ENCODE measurements at places on chromosomes 7 and 10.

DNA sequence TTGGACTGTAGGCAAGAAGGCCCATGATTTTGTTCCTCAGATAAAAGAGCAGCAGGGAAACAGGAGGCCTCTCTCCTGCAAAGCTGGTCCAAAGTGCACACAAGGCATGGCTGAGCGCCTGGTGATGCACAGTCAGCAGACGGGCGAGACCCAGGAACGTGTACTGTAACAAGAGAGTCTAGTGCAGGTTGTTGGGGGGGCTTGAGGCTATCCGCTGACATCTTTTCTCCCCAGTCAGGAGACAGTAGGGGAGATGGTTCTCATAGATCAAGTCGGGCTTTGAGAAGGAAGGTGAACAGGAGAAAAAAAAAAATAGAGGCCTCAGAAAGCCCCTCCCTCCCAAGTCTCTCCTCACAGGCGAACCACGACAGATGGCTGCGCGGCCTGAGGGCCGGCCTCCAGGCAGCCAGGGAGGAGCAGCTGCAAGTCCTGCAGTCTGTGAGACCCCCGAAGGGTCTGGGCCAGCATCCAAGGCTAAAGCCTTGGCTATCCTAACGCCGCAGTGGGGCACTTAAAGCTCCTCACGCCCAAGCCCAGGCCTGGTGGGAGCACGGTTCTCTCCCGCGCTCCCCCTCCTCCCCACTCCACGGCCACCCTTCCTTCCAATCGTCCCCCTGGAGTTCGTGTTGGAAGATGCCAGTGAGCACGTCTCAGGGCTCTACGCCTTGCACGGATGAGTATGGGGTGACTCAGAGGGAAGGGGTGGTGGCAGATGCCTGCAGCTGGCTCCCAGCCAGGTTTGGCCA is 68.3 kb downstream of the PRKAG2 start:
- peak; percentile 98 for DNase-seq

- peak; percentile 36 for DNase-seq
These were observed 858.5 kb downstream of the KCNMA1 start for GRCh38 chr10:76778914-76779795.

DNA sequence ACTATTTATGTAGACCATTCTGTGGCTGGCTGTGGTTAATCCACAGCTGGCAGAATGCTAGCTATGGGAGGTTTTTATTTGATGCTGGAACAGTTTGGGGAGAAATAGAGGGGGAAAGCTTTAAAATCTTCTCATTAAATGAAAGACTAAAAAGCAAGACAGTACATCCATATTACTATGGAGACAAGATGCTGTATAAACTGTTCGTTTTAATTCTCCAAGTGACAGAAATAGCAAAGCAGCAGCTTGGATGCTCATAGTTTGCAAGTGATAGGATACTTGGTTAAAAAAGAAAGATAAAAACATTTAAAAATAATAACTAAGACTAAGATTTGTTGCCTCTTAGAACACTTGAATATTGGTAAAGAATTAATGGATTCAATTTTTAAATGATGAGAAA is 304.9 kb upstream of the KAT6B start:
- DNase-seq = no peak

DNA sequence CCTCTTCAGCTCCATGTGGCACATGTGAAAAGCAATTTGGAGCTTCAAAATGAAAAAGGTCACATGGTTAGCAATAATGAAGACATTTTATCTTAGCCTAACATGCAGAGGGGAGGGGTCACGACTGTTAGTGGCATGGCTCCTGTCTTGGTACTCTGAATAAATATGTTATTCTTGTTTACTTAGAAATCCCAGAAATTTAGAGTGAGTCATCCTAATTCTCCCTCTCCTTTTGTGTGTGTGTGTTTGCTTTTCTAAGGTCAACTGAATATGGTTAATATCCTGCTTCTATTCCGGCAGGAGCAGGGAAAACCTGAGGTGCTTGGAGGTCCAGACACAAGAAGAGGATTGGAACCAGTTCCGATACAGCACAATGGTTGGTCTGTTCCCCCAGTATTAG is 17.6 kb downstream of the BCCIP start:
- peak; percentile 56 for DNase-seq

- DNase-seq = no peak
These were observed 27.8 kb upstream of the WDFY4 start for GRCh38 chr10:48656914-48657305.

GRCh38 chr7:15828881-15829280 is 142.4 kb upstream of the MEOX2 start:
- peak; percentile 36 for DNase-seq

- DNase-seq = no peak
These were observed 56.4 kb downstream of the SGMS1 start for GRCh38 chr10:50567384-50567783.

- peak; percentile 41 for DNase-seq
These were observed 51.9 kb upstream of the A1CF start for GRCh38 chr10:50937230-50937907.

- DNase-seq = no peak
These were observed 78.4 kb upstream of the NANOS1 start for GRCh38 chr10:118950997-118951637.

- no peak for DNase-seq
These were observed 18.1 kb upstream of the PANK1 start for GRCh38 chr10:89663144-89663543.

- no peak for DNase-seq
These were observed 18.1 kb downstream of the EIF3B start for GRCh38 chr7:2372724-2373123.

DNA sequence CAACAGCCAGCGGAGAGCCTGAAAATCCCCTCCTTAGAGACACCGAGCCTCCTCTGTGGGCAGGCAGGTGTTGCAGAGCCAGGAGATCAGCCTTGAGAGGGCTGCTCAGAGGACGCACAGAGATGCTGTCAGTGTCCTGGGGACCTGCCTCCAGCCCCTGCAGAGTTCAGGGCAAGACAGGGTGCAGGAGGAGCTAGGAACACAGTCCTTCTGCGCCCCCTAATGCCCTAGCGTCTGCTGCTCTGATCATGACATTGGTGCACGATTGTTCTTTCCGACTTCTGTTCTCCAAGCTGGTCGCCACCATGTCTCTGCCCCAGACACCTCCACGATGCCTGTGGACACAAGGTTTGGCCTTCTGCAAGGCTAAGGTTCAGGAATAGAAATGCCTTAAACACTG is 613.7 kb upstream of the MKI67 start:
- DNase-seq = no peak

- peak; percentile 68 for DNase-seq
These were observed 37.0 kb upstream of the DNAJB6 start for GRCh38 chr7:157299613-157300368.

GRCh38 chr10:117537436-117537903 is 5.1 kb upstream of the EMX2 start:
- DNase-seq = no peak

- DNase-seq = no peak
These were observed 55.0 kb downstream of the CACNB2 start for GRCh38 chr10:18195060-18195799.

GRCh38 chr7:140176122-140176701 is 571 bp downstream of the KDM7A start:
- no peak for DNase-seq

DNA sequence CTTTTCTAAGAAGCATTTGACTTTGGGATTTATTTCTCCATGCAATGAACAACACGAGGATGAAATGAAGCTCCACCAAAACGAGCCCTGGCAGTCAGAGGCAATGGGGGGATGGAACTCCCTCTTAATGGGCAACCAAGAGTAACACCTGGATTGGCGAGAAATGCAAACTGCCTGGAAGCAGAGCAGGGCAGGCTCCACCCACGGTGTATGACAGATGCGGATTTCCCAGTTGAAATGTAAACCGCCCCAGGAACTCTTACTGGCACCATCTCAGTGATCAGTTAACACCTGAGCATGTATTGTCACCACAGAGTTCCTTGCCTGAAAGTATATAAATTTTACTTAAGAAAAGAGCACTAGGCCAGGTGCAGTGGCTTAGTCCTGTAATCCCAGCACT is 47.3 kb upstream of the AUTS2 start:
- DNase-seq = no peak

- no peak for DNase-seq
These were observed 19.0 kb downstream of the SH2B2 start for GRCh38 chr7:102305414-102306268.

DNA sequence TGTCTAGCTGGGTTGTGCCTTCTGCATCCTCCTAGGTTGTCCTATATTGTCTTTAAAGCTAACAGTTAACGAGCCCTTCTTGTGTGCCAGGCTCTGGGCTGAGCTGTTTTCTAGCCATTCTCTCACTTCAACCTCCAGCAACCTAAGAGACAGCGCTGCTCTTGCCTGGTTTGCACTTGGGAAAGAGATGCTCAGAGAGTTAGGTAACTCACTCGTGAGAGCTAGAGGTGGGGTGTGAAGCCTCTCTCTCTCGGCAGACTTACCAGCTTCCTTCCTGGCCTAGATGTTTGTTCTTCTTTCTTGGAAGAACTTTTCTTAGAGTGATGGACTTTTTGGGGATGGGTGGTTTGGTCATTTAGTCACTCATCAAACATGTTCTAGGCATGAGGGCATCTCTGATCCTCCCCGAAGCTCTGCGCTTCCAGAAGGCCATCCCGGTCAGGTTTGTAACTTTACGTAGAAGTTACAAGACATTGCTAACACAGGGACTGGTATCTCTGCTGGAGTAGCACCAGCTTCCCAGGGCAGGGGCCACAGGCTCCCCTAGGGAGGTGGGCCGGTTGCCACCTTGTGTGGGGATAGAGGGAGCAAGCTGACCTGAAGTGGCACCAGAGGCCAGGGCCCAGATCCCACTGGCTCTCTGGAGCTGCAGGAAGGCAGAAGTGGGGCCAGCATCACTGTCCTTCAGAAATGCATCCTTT is 14.3 kb downstream of the TSPAN15 start:
- no peak for DNase-seq

DNA sequence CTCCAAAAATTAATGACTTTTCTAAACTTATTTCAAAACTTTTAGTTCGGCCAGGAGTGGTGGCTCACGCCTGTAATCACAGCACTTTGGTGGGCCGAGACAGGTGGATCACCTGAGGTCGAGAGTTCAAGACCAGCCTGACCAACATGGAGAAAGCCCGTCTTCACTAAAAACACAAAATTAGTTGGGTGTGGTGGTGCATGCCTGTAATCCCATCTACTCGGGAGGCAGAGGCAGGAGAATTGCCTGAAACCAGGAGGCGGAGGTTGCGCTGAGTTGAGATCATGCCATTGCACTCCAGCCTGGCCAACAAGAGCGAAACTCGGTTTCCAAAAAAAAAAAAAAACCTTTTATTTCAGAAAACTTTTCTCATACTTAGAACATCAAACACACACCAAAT is 8.3 kb downstream of the NAMPT start:
- no peak for DNase-seq

GRCh38 chr7:28328822-28329660 is 83.3 kb upstream of the CREB5 start:
- no peak for DNase-seq

GRCh38 chr10:102653060-102653459 is 8.8 kb downstream of the TRIM8 start:
- no peak for DNase-seq

- DNase-seq = no peak
These were observed 35.2 kb downstream of the ATOH7 start for GRCh38 chr10:68196701-68197100.

GRCh38 chr7:156616269-156617202 is 24.0 kb upstream of the RNF32 start:
- no peak for DNase-seq

- peak; percentile 85 for DNase-seq
These were observed 187.9 kb downstream of the BICC1 start for GRCh38 chr10:58700591-58700990.

DNA sequence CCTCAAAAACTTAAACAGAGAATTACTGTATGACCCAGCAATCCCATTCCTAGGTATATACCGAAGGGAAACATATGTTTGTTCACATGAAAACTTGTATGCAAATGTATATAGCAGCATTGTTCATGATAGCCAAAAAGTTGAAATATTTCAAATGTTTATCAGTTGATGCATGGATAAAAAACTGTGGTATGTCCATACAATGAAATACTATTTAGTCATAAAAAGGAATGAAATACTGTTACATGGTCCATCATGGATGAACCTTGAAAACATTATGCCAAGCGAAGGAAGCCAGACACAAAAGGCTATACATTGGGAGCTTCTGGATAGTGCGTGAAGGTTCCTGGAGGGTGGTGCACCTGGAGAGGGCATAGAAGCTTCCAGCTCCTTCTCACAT is 11.0 kb upstream of the TRA2A start:
- DNase-seq = no peak

- no peak for DNase-seq
These were observed 57.3 kb upstream of the GSAP start for GRCh38 chr7:77473229-77474005.

DNA sequence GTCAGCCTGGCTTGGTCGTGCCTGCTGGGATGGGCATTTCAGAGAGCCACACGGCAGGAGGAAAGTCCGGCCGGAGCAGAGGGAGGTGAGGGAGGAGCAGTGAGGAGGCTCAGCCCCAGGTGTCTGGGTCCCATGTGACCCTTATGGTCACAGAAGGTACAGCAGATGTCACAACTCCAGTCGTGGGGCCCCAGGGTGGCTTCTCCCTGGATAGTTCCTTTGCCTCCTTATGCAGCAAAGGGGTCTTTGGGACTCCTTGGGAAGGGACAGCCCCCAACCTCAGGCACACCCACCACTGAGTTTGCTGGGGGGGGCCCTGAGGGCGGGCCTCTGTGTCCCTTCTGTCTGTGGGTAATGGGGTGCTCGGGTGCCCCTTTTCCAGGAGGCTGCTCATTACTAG is 19.6 kb upstream of the PRKAG2 start:
- DNase-seq = no peak

Measured in LHCN-M2 (cell line).